ENCODE measurements at places on chromosomes 6 and 20.

DNA sequence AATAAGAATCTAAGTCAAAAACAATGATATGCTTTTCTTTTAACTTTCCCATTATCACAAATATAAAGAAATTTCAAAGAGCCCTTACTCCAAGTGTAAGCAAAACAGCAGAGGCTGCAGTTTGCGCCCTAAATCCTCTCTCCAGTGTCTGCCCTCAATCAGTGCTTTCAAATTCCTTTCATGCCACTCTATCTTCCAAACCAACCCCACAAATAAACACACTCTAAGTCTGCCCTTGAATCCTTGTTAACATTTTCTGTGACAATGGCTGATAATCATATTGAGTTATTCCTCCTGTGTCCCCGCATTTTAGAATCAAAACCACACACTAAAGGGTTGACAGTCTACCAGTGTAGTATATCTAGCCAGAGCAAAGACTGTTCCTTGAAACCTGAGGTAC is 317.9 kb upstream of the MARCKS start:
- DNase-seq: no peak

GRCh38 chr6:38350942-38351341 is 288.8 kb downstream of the BTBD9 start:
- DNase-seq: no peak

DNA sequence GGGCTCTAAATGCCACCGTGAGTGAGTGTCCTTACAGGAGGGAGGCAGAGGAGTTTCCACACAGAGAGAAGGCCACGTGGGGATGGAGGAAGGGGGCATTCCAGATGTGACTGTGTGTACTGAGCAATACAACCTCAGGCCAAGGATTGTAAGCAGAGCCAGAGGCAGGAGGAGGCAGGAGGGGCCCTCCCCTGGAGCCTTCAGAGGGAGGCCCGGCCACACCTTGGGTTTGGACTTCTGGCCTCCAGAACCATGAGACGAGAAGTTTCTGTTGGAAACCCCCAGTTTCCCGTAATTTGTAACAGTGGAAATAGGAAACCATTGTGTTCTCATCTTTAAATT is 9.3 kb upstream of the KIF25 start:
- no peak for DNase-seq

GRCh38 chr6:2626401-2626800 is 124.3 kb downstream of the MYLK4 start:
- no peak for DNase-seq

GRCh38 chr6:163780994-163781393 is 366.5 kb downstream of the QKI start:
- no peak for DNase-seq

DNA sequence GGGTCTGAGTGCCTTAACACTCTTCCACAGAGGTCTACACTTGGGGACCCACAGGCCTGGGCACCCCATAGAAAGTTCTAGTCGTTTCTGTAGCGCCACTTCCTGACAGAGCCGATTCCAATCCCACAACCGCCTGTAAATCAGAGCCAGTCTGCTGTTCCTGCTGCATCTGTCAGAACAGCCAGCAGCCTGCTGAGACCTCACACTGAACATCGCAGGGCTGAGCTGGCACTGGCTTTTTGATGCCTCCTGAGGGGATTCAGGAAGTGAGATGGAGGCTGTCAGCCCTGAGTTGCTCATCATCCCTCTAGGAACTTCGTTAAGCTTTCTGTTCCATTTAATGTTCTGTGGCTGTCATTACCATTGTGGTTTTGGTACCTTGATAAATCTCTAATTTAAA is 48.9 kb downstream of the DCBLD1 start:
- DNase-seq: no peak

GRCh38 chr6:159828074-159828473 is 28.0 kb downstream of the PNLDC1 start:
- no peak for DNase-seq

DNA sequence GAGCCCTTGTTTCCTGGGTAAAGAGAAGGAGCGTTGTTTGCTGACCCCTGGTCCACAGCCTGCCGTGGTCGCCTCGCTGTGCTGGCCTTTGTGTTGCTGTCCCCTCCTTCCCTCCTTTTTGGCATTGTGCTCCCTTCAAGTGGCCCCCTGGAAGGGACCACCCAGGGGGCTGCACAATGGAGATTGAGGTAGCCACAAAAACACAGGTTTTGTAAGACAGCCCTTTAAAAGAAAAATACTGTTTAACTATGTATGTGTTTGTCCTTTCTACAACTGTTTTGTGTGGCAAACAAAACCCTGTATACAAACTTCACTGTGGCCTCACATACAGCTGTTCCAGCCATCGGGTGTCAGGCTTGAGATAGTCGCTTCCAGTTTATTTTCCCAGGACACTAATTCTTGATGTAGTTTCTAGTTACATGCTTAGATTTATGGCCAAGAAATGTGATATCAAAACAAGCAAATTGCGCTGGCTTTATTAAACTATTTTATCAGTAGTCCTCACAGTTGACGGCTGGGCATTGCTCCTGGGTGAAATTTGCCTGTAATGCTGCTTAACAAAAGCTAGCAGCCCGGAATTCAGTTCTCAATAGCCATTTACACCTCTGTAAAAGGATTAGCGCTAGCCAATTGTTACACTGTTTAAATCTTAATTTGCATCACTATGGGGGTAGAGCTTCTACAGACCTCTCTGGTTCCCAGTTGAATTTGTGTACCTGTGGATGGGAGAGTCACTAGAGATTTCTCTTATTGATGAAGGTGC is 64.1 kb downstream of the KIZ start:
- no peak for DNase-seq

GRCh38 chr20:4234128-4234527 is 218.8 kb upstream of the RNF24 start:
- no peak for DNase-seq

DNA sequence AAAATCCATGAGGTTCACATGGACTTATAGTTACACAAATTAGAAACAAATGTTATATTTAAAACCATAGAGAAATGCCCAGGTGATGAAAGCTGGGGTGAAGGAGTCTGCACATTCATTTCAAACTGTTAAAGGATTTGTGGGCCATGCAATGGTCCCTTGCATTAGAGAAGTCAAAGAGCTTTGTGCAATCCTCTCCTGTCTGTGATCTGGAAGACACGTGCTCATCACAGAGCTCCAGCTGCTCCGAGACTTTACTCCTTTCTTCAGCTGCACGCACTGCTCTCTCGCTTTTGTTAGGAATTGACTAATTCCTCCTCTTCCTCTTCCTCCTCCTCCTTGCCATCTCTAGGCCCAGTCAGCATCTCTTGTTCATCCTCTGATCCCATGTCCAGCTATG is 4.1 kb upstream of the AIF1 start:
- DNase-seq: peak; percentile 45

DNA sequence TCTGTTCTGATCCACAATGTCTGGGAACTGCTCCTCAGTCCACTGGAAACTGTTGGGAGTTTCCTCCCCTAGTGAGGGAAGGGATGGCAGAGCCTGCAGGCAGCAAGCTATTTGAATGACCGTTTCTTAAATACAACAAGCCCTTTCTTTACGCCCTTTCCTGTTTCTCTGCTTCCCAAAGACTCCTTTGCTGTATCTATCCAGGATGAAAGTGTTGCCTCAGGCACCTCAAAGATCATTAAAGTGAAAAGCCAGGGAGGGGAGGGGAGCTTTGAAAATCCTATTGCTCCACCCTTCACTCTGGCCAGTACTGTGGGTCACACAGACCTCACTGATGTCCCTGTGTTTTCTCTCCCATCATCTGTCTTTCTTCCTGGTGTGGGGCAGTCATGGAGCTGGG is 213.1 kb downstream of the RNF144B start:
- no peak for DNase-seq

- DNase-seq: no peak
Observed at GRCh38 chr6:65803186-65803585, 96.2 kb upstream of the EYS start.

DNA sequence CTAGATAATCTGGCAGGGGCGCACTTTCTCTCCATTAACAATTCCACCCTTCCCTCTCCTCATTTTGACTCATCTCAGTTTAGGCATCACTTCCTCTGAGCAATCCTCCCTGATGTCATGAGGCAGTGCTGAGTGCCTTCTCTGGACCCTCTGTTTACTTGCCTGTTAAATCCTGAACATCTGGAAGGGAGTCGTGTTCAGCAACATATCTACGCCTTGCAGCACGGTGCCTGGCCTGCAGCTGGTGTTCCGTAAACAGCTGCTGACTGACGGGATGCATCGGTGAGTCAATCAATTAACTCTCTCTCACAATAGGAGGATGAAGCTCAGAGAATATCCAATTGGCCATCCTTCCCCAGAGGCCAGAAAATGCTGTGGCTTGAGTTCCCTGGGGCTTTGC is 613.5 kb downstream of the PTPRT start:
- no peak for DNase-seq

DNA sequence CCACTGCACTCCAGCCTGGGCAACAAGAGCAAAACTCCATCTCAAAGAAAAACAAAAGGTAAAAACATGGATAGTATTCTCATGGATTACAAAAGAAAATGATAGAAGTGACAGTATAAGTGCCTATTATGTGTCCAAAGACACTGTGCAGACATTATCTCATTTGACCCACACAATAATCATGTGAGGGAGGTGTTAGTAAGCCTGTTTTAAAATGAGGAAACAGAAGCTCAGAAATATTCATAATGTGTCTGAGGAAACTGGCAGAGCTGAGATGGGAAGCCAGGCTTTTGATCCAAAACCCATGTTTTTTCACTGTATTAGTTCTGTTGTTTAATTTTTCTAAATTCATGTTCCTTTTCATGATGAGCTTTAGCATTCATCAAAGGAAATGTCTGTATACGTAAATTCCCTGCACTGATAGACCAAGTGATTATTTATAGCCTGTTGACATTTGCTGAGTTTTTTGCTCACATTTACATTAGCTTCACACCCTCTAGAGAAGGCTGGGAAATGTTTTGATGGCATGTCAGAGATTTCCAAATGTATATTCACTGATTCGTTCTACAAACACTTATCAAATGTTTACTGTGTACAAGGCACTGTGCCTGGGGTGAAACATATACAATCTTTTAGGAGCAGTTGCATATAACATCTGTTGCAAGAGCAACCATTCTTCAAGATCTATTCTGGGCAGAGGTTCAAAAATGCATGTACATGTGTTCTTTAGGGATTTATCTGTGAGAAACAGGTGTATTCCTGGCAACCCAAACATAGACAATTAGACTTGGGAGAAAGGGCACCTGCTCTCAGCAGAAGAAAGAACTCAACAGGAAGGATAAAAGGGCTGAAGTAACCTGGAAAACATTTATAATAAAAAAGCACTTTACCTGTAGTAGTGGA is 331.5 kb downstream of the SAMD5 start:
- DNase-seq: no peak

DNA sequence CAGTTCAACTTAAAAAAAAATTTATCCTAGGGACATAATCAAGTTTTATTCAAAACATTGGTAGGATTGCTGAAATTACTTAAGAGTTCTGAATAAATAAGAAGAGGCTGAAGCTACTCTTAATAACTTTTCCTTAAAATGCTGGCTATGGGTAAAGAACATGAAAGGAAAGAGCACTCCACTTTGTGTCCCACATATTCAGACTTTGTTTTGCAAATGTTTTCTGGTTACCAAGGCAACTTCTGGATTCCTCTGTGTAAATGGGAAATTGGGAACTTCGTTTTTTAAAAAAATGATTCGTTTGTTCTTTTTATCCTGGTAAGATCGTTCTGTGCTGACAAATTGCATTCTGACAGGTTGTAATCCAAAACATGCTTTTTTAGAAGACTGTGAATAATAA is 115.0 kb downstream of the KIF6 start:
- no peak for DNase-seq

DNA sequence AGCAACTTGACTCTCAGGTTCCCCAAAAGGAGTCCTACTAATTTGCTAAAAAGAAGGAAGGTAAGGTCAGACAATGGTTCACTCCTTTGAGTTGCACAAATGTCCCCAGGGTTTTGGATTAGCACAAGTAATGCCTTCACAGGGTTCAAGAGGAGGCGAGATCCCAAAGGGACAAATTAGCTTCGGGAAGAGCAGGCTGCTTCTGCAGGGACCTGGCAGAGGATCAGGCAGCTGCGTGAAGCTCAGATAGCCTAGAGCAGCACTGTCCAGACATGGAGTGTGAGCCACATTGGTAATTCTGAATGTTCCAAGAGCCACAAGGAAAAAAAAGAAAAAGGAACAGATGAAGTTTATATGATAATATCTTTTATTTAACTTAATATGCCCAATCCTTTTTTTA is 115.4 kb downstream of the CFAP61 start:
- DNase-seq: no peak

GRCh38 chr6:81859884-81860283 is 107.4 kb upstream of the TENT5A start:
- no peak for DNase-seq

GRCh38 chr6:157328108-157328692 is 4.9 kb upstream of the TMEM242 start:
- DNase-seq: no peak

DNA sequence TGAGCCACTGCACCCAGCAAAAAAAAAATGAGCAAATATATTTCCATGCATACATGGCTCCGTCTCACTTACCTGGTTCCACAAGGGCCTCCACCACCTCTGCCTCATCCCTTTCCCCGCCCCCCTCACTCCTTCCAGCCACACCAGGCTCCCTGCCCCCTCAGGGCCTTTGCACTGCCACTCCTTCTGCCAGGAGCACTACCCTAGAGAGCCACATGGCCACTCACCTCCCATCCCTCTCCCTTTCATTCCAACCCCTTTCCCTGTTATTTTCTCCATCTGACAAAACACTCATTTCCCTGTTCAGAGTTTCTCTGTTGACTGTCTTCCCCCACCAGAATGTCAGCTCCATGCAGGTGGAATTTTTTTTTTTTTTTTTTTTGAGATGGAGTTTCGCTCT is 12.8 kb downstream of the SNAI1 start:
- DNase-seq: no peak

DNA sequence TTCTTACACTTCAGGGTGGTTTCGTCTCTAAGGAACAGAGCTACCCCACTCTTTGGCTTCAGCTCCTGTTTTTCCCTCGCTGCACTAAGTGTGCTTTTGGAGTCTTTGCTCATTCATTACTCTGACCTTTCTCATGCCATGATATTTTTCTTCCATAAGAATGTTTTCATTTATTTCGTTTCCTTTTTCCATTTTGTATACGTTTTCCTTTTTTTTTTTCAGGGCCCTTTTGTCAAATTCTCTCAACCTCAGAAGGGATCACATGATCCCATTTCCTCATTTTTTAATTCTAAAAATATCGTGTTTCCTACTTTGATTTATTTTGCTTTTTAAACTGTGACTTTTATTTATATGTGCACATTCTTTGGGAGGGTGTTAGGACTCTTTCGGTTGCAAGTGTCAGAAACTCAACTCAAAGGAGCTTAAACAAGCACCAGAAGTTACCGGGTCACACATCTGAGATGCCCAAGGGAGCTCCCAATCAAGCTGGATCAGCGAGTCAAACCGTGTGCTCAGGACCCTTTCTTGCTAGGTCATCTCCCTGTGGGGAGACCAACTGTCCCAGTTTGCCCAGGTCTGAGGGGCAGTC is 40.6 kb downstream of the GCNT2 start:
- peak; percentile 65 for DNase-seq

DNA sequence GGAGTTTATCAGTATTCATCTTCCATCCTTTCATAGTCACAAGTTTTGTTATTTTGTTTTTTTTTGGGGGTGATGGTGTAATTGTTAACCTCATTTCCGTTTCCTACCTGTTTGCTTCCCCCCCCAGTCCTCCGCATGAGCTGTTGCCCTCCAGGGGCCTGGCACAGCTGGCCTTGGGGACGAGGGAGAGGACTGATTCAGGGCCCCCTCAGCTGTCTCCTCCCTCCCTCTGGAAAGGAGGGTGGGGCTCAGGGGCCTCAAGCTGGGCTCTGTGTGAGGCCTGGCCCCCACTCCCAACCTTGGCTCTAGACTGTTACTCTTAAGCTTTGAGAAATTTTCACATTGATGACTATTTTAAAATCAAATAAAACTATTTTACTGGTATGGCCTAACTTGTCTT is 4.0 kb downstream of the LRRC73 start:
- no peak for DNase-seq

- no peak for DNase-seq
Observed at GRCh38 chr6:46538800-46539480, 47.7 kb upstream of the RCAN2 start.
